ENCODE measurements at places on chromosomes 1 and 21.
A peak's percentile ranks its signal among the peaks of the same experiment; 100 is the strongest.

GRCh38 chr1:171313319-171313834 is 606 bp upstream of the FMO4 start:
- no peak for DNase-seq

- DNase-seq = no peak
These were observed 138.5 kb upstream of the TMPRSS15 start for GRCh38 chr21:18542081-18542480.

GRCh38 chr1:32063261-32063681 is 9.5 kb upstream of the TMEM39B start:
- DNase-seq = no peak

DNA sequence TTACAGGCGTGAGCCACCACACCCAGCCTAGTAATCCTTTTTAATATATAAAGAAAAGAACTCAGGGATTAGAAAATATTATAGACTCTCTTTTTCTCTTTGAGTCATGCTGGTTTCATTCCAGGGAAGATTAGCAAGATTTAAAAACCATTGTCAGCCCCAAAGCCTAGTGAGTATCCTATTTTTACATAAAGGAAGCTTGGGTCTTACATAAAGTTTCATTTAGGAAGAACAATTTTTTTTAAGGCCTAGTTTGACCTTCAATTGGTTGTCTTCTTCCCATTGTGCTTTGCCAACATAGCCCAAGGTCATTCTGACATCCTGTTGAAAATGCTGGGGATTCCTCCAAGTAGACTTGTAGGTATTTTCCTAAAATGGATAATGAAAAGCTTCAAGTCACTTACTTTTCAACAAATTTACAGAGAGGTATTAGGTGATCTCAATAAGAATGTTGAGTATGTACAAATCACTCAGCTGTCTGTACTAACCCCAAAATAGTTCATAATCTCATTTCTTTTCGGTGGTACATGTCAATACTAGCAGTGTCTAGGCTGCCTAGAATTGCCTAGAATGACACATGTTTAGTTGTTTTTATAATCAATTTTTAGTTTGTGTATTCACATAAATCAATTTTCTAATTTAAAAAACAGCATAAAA is 4.3 kb upstream of the KIF14 start:
- DNase-seq = no peak

DNA sequence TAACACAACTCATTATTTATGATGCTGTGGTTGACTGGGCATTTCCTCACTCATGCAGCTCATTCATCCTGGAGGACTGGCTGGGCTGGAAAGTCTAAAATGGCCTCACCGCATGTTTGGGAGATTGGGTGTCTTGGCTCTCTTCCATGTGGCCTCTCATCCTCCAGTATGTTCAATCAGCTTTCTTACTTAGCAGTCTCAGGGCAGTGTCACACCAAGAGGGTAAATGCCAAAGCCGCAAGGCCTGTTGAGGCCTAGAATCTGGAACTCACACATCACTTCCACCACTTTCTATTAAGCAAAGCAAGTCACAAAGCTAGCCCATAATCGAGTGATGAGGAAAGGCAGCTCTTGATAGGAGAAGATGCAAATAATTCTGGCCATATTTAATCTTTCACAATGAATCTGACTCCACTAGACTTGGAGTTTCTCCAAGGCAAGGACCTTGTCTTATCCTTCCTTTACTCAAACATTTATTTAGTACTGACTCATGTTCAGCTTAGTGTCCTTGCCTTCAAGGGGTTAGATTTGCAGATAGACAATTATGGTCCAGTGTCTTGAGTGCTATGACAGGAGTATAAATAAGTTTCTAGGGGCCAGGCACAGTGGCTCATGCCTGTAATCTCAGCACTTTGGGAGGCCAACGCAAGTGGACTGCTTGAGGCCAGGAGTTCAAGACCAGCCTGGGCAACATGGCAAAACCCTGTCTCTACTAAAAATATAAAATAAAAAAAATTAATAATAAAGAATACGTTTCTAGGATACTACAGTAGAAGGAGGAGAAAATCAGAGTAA is 45.1 kb downstream of the TMEM53 start:
- no peak for DNase-seq

DNA sequence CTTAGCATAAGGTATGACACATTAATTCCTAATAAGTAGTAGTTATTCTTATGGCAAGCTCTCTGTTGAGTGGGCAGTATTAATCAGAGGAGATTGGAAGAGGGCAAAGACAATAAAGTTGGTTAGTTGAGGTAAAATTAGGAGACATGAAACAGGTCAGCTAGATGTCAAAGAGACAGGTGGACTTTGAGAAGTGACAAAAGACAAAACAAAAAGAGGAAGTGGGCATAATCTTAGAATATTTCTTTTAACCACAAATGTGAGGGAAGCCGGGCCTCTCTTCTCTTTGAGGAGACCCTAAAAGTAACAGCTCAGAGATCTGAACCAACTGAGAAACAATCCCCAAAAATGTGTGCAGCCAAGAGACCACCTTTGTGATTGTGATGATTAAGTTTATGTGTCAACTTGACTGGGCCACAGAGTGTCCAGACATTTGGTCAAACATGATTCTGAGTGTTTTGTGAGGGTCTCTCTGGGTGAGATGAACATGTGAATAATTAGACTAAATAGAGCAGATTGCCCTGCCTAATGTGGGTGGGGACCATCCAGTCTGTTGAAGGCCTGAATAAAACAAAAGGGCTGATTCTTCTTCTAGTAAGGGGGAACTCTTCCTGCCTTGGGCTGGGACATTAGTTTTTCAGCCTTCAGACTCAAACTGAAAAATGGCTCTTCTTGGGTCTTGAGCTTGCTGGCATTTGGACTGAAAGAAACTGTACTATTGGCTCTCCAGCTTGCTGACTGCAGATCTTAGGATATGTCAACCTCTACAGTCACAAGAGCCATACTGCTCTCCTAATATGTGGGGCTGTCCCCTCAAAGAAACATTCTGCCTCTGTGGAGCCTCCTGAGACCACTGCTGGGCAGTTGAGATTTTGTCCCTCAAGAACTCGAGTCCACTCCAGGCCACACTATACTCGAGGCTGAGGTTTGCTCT is 40.0 kb downstream of the FCRL5 start:
- DNase-seq = no peak

DNA sequence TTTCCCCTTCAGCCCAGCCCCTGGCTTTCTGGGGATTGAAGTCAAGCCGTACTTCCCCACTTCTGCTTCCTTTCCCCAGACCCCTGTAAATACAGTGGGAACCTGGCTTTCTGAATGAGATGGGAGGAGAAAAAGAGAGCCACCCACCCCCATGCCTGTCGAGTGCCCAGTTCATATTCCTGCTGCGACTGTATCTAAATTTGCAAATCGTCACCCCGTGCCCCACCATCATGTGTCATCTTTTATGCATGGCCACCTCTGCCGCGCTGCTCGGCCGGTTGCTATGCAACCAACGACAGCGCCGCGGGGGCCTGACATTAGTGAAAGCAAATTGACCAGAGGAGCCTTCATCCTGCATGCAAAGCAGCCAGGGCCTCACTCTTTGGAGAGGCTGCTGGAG is 143.0 kb downstream of the ELAVL4 start:
- DNase-seq = no peak

GRCh38 chr1:212955098-212955497 is 4.8 kb downstream of the VASH2 start:
- DNase-seq = no peak

DNA sequence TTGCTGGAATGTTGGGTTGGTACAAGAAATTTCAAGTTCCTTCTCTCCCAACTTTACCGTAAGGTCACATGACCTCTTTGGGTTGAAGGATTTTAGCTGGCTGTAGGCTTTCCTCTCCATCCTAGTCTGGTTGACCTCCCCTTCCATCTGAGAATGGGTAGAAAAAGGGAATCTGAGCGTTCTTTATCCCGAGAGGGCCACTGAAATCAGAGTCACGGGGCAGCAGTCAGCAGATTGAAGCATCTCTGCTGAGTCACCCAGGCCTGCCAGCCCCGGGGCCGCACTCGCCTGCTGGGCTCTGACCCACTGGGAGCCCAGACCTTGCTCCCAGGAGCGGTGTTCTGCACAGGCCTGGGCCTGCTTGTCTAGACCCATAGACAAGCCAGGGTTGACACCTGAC is 31.0 kb downstream of the TMCC2 start:
- peak; percentile 34 for DNase-seq

- DNase-seq = peak; percentile 67
These were observed 133.8 kb downstream of the ZSCAN20 start for GRCh38 chr1:33606272-33606671.

GRCh38 chr1:39195166-39196111 is 9.1 kb upstream of the MACF1 start:
- no peak for DNase-seq

DNA sequence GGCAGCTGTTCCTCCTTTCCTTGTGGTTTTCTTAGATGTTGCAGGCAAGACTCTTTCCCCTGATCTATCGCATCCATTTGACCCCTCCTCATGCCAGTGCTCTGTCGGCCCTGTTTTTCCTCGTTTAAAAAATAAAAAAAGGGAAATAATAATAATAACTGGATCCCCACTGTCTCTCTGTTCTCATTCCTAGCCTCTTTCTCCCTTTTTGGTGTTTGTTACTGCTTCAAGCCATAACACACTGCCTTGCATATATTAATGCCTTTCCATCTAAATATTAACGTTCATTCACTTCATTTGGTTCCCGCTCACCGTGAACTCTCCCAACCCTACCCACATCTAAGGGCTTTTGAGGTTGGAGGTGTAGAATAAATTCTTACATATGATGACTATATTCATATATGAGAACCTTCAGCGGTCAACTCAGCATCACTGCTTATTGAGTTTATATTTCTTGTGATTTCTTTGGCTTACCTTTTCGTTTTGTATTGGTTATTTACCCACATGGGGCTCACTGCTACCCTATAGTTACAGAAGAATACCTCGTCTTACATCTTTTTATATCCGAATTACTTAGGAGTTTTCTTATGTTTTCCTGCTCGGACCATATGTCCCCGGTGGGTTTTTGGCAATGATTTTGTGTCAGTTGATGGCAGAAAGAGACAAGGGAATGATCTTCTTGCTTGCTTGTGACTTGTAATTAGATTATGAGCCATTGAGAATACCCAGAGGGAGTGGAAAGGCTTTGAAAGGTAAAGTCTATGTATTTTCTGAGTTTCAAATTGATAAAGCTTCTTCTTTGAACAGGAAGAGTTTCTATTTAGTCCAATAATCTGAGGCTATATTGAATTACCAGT is 805 bp downstream of the ATG4C start:
- DNase-seq = no peak

DNA sequence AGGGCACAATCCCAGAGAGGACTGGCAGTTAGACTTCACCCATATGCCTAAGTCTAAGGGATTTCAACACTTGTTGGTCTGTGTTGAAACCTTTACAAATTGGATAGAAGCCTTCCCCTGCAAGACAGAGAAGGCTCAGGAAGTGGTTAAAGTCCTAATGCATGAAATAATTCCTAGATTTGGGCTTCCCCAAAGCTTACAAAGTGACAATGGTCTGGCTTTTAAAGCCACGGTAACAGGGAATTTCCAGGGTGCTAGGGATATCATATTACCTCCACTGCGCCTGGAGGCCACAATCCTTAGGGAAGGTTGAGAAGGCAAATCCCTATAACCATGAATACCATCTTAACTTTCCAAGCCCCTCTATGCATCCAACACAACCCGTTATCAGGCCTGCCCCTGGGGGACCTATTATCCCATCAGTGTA is 3.3 kb upstream of the FMO4 start:
- no peak for DNase-seq

DNA sequence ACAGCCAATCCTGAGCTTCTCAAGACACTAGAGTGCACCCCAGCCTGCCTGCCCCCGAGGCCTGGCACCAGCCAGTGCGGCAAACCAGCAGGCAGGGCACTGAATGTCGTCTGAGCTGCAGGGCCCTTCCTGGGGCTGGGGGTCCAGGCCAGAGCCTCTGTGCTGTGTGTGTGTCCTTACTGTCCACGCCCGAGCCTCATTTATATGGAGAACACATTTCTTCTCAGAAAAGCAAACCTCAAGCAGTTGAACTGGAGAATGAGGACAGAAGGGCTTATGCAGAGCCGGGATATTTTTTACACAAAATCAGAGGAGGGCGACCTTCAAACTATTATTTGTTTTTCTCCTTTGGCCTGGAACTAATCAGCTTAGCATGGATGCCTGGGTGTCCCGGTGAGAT is 52.7 kb downstream of the POFUT2 start:
- DNase-seq = no peak

- no peak for DNase-seq
These were observed 3.8 kb downstream of the NFIA start for GRCh38 chr1:61085983-61086644.

DNA sequence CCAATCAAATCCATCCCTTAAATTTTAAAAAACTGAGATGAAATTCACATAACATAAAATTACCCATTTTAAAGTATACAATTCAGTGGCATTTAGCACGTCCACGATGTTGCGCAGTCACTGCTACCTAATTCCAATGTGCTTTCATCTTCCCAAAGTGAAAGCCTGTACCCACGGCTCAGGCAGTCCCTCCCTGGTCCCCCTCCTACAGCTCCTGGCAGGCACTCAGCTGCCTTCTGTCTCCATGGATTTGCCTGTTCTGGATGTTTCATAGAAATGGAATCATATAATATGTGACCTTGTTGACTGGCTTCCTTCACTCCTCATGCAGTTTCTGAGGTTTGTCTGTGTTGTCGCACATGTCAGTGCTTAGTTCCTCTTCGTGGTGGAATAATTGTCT is 386.3 kb downstream of the CAMTA1 start:
- DNase-seq = no peak

- DNase-seq = no peak
These were observed 33.3 kb upstream of the DIRAS3 start for GRCh38 chr1:68083686-68084085.

GRCh38 chr21:33377221-33377920 is 25.8 kb upstream of the IFNGR2 start:
- no peak for DNase-seq

DNA sequence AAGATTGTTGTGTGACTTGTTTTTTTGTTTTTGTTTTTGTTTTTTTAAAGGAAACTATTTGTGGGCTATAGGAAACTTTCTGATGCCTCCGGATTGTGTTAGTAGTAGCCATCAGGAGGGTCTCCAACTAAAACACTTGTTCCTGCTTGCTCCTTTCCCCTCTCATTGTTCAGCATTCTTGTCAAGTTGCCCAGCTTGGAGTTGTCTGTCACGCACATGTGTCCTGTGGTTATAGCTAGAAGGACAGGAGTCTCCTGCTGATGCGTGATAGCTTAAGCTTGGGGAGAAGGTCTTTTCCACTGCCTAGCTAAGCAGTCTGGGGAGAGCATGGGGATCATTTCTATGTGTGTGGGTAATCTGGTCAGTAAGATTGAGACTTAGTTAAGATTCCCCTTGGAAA is 3.2 kb upstream of the LYPLA2 start:
- DNase-seq = no peak

All from Right ventricle myocardium superior (tissue), 1 donor.